ENCODE measurements at places on chromosomes 11 and 22. TPM values are rescaled to one million over a fixed set of nuclear protein-coding genes. Genes with fewer than 3 reads are reported as not detected.

GRCh38 chr11:102241026-102241425 is 76.3 kb upstream of the BIRC3 start:
- DNase-seq, result no peak
- H3K27ac ChIP-seq, result no peak overlapping the region
- no peaks in the 10 kb centered on the region for H3K4me1 ChIP-seq
- no peaks in the 10 kb centered on the region for H3K27me3 ChIP-seq
- H3K4me3 ChIP-seq, result no peak overlapping the region
- no peaks in the 10 kb centered on the region for H3K36me3 ChIP-seq

DNA sequence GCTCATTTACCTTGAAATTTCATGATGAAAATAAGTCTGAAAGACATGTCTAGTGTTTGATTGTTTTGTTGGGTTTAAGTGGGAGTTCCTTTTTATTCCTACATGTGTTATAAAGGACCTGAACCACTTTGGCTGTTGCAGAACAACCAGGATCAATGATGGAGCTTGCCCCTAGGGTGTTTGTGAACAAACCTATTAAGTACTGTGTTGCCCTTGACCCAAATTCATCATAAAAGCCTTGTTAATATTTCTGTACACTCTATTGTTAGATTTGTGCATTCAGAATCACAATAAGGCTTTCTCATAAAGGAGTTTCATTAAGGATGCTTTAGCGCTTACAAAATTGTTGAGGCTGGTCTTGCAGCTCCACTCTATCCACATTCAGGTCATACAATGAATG is 452.6 kb downstream of the NELL1 start:
- no peaks in the 10 kb centered on the region for H3K4me1 ChIP-seq
- no peak for DNase-seq
- no peak overlapping the region for H3K4me3 ChIP-seq
- no peaks in the 10 kb centered on the region for H3K36me3 ChIP-seq
- no peak overlapping the region for H3K27ac ChIP-seq

KCNJ1 gene
- total RNA-seq, result 0.12 TPM

E2F8 gene
- total RNA-seq, result 0.44 TPM

DNA sequence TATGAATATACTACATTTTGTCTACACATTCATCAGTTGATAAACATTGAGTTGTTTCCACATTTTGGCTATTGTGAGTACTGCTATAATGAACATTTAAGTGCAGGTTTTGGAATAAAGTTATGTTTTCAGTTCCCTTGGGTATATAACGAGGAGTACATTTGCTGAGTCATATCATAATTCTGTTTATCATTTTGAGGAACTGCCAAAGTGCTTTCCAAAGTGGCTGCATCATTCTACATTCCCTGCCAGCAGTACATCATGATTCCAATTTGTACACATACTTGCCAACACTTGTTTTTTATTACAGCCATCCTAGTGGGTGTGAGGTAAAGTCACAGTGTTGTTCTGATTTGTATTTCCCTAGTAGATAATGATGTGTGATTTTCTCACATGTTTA is 1458.6 kb upstream of the TENM4 start:
- H3K36me3 ChIP-seq, result no peaks in the 10 kb centered on the region
- DNase-seq, result no peak
- no peaks in the 10 kb centered on the region for H3K27me3 ChIP-seq
- no peak overlapping the region for H3K27ac ChIP-seq
- H3K4me1 ChIP-seq, result no peaks in the 10 kb centered on the region

GRCh38 chr22:47230251-47230650 is 467.8 kb downstream of the TBC1D22A start:
- no peaks in the 10 kb centered on the region for H3K4me1 ChIP-seq
- no peak for DNase-seq
- H3K27me3 ChIP-seq, result no peaks in the 10 kb centered on the region
- H3K27ac ChIP-seq, result no peak overlapping the region
- H3K4me3 ChIP-seq, result no peak overlapping the region

DNA sequence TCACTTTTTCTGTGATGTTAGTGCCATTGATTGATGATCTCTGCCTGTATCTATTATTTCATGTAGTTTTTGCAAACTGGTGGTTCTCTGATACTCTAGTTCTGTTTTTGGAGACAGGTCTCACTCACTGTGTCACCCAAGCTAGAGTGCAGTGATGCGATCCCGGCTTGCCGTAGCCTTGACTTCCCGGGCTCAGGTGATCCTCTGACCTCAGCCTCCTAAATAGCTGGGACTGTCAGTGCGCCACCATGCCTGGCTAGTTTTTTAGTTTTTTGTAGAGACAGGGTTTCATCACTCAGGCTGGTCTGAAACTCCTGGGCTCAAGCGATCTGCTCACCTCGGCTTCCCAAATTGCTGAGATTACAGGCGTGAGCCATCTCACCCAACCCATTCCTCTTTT is 16.4 kb downstream of the TEAD1 start:
- H3K27ac ChIP-seq, result no peak overlapping the region
- H3K36me3 ChIP-seq, result no peaks in the 10 kb centered on the region
- H3K27me3 ChIP-seq, result no peaks in the 10 kb centered on the region
- no peak for DNase-seq
- H3K4me1 ChIP-seq, result peaks cover 39% of the 10 kb centered on the region
- no peak overlapping the region for H3K4me3 ChIP-seq

Measured in pancreas (tissue), 10 donors.